ENCODE measurements at places on chromosomes 11 and 22.

DNA sequence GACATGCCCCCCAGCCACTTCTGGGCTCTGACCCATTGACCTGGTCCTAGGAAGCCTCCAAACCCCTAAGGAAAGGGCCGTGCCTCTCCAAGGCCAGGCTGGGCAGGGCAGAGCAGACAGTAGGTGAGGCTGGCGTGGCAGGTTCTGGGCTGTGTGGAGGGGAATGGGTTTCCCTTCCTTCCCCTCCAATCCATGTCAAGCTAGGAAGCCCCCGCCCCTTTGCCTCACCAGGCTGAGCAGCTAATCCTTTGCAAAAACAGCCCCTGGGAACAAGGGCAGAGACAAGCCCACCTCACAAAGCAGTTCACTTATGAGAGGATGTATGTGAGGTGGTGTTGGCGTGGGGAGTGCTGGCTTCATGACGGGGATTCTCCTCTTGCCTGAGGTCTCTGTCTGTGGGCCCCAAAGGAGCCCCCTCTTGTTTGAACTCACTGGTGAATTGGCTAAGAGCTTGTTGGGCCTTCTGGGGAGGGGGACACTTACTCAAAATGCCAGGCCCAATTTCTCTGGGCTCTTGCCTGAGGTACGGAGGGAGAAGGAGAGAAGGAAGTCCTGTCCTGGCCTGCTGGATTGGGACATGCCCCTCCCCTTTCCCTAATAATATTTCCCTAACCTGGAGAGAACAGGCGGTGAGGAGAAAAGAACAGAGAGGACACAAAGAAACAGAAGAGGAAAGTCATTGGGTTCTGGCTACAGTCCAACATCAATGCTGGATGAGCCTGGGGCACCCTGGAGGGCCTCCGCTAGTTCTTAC is 1.6 kb upstream of the TRIM29 start:
- no peak for DNase-seq

- no peak for DNase-seq
These were observed 40.8 kb downstream of the COMMD9 start for GRCh38 chr11:36248436-36248835.

- DNase-seq, result no peak
These were observed 921 bp downstream of the C1QTNF5 start for GRCh38 chr11:119339589-119340334.

DNA sequence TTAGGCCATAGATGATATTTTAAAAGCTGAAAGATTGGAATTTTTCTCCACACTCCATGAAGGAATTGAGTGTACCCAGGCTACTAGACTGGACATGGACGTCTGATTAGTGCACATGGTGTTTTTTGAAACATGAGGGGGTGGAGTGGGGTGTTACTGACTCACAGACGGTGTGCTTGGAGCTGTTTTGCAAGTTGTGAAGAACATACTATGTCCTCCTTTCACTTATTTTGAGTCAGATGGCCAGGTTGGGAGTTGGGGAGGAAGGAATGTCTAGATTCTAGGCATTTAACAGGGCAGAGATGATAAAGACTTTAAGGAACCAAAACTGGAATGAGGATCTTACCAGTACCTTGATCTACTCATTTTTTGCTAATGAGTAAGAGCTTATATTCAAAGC is 158.1 kb upstream of the MTNR1B start:
- DNase-seq, result no peak

- DNase-seq, result no peak
These were observed 1135.5 kb downstream of the JRKL start for GRCh38 chr11:97525273-97525672.

- DNase-seq, result no peak
These were observed 107.3 kb downstream of the ARHGAP8 start for GRCh38 chr22:44859641-44860040.
